Activated naive CD4-positive, alpha-beta T cell (primary cell): ENCODE measurements at places on chromosomes 5 and 9.

DNA sequence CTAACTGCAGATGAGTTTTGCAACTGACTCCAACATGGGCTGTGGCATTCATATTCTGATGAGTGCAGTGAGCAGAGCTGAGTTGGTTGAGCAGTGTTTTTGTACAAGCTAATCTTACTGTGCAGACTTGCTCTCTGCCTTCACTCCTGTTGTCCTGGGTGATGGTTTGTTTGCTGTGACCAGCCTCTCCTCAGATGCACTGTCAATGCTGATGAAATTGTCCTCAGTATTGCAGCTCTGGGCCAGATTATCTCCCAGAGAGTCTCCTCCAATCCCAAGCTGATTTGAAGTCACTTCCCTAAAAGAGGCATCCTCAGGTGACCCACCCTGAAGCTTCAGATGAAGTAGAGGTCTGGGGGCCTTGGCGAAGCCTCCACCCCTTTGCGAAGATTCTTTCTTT is 581.8 kb downstream of the ACTL7B start:
- no peak for DNase-seq

DNA sequence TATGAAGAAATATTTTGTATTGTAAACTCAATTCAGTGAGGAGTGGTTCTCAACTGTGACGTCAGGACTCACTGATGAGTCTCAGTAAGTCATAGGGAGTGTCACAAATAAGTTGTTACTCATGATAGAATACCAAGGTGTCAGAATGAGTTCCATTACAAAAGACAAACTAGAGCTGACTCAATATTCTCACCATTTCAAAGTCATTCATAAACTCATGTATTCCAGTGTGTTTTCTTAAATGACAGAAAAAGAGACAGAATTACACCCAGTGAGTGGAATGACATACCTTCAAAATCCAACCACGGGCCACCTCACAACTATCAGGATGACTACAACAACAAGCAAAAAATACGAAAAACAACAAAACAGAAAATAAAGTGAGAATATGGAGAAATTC is 321.5 kb downstream of the ENC1 start:
- DNase-seq: no peak

- DNase-seq: no peak
These were observed 78.1 kb downstream of the NDUFAF2 start for GRCh38 chr5:61023131-61023530.

GRCh38 chr5:157799578-157799977 is 56.1 kb downstream of the LSM11 start:
- DNase-seq: no peak

DNA sequence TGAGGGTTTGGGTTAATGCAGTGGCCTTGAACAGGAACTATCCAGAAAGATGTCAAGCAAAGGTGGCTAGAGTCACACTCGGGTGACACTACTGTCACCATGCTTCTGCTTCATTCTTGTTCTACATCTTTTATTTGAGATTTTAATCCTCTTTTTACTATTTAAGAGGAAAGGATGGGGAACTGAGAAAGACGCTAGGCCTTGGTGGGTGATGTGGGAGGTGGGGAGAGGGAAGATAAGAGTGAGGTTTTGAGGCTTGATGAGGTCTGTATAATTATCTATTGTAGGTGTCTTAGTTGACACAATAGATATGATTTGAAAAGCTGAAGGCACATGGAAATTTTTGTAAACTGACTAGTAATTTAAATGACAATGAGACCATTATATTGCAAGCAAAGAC is 3.5 kb upstream of the BASP1 start:
- DNase-seq: no peak

DNA sequence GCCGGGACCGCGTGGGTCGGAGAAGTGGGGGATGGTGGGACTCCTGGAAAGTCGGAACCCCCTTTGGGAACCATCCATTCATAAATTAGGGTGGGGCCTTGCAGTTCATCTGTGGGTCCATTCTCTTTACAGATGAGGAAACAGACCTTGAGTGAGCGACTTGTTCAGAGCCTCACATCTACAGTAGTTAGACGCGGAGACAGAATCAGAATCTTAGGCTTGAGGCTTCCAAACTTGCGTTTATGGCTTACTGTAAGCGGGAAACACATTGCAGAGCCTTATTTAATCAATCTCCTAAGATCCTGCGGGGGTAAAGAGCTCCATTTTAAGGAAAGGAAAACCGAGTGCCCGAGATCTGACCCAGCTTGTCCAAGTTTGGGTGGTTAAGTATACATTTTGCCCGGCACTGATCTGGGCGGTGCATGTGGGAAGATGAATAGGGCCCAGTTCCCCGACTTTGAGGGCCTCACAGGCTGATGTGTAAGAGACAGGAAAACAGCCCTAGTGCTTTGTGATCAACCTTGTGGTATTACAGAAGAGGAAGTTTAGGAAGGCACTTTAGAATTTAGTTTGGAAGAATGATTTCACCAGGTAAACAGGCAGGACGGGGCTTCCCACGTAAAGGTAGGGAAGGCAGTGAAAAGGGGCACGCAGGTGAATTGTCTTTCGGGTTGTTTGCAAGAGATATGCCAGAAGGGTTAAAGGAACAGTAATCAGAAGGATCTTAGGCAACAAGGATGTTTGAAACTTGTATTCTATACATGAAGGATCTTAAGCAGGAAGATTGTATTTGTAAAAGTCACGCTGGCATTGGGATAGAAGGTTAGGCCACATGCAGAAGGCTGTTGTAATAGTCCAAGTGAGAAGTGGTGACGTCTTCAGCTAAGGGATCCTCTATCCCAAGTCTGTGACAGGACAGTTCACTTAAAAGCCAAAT is 744 bp downstream of the TARS1 start:
- peak; percentile 1 for DNase-seq
